ENCODE measurements at places on chromosomes 12 and 14.

- no peak for DNase-seq
These were observed 1.1 kb upstream of the CSRP2 start for GRCh38 chr12:76879710-76880518.

- DNase-seq = no peak
These were observed 87.2 kb upstream of the FRMD6 start for GRCh38 chr14:51564460-51564859.

DNA sequence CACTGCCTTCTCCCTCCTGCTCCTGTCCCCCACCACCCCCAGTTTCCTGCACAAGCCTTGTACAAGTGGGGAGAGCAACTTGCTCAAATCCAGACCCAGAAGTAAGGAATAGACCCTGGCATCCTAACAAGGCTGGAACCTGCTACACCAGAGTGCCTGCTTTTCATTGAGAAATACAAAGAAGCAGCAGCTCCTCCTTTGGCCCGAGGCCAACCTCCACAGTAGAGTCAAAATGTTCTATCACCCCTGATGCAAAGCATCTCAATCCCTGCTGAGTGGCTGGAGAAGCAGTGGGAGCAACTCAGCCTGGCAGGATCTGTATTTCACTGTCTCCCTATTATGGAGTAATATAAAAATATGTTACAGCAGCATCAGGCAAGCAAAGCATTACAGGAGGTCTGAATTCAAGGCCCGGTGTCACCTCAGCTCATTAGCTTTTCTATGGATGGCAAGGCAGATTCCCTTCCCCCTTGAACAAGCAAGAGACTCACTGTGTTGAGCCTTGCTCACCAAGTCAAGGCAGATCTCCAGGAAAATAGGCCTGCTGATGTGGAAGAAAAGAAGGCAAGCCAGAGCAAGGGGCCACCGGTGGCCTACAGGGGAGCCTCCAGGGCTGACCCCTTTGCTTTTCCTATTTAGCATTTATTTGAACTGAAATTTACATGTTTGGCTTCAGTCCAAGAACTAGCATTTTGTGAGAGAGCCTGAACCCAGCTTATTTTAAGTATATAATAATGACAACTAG, 186.3 kb upstream of the EGLN3 start:
- DNase-seq = no peak

DNA sequence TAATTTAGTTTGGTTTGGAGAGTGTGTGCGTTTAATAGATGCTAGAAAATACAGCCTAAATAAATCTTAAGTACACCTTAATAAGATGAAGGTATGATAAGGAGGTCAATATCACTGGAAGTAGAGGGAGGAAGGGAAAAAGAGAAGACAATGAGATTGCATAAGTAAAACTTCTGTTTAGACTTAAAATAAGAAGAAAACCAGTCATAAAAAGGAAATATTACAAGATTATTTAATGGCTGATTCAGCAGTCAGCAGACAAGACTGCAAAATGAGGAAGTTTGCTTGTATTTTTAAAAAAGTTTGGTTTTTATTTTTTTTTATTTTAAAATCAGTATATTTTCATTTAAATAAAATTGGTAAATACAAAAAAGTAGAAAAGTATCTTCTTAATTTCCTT, 3.2 kb downstream of the SLC38A6 start:
- no peak for DNase-seq

DNA sequence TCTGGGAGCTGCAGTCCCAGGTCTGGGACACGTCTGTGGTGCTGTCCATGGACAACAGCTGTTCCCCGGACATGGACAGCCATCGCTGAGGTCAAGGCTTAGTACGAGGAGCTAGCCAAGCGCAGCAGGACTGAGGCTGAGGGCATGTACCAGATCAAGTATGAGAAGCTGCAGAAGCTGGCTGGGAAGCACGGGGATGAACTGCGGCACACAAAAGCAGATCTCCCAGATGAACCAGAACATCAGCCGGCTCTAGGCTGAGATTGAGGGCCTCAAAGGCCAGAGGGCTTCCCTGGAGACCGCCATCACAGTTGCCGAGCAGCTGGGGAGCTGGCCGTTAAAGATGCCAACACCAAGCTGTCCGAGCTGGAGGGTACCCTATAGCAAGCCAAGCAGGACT, 375.3 kb downstream of the SEC23A start:
- no peak for DNase-seq

DNA sequence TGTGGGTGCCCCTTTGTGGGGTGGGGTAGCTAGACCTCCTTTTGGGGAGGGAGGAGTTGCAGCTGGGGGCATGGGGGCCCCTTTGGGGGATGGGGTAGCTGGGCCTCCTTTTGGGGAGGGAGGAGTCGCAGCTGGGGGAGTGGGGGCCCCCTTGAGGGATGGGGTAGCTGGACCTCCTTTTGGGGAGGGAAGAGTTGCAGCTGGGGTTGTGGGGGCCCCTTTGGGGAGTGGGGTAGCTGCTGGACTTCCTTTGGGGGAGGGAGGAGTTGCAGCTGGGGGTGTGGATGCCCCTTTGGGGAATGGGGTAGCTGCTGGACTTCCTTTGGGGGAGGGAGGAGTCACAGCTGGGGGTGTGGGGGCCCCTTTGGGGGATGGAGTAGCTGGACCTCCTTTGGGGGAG, 7.0 kb downstream of the NACA start:
- no peak for DNase-seq

- no peak for DNase-seq
These were observed 94.3 kb upstream of the PDE3A start for GRCh38 chr12:20274008-20274407.

DNA sequence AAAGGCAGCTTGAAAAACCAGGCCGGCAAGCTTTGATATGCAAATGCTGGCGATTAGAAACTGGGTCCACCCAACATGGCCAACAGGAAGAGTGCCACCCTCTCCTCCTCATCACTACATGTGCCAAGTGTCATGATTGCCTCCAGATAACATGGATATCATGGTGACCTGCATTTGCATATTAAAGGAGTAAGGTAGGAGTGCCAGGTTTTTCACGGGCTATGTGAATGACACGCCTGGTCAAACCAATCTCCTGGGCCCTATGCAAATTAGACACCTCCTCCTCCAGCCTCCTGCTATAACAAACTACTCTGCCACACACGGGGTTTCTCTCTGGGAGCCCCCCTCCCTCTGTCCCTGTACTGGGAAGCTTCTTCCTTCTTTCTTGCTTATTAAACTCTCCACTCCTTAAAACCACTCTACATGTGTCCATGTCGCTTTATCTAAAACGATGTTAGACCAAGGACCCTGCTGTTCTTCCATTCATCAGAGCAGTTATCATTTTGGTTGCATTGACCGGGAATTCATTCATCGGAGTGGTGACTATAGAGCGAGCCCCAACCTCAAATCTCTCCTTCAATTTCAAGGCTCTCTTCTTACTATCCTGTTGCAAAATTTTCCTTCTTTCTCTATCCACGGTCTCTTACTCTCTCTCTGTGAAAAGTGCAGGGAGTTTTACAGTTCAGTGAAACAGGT, 27.5 kb downstream of the APOBEC1 start:
- DNase-seq = no peak

- no peak for DNase-seq
These were observed 101.3 kb downstream of the HMGA2 start for GRCh38 chr12:65925626-65926025.

DNA sequence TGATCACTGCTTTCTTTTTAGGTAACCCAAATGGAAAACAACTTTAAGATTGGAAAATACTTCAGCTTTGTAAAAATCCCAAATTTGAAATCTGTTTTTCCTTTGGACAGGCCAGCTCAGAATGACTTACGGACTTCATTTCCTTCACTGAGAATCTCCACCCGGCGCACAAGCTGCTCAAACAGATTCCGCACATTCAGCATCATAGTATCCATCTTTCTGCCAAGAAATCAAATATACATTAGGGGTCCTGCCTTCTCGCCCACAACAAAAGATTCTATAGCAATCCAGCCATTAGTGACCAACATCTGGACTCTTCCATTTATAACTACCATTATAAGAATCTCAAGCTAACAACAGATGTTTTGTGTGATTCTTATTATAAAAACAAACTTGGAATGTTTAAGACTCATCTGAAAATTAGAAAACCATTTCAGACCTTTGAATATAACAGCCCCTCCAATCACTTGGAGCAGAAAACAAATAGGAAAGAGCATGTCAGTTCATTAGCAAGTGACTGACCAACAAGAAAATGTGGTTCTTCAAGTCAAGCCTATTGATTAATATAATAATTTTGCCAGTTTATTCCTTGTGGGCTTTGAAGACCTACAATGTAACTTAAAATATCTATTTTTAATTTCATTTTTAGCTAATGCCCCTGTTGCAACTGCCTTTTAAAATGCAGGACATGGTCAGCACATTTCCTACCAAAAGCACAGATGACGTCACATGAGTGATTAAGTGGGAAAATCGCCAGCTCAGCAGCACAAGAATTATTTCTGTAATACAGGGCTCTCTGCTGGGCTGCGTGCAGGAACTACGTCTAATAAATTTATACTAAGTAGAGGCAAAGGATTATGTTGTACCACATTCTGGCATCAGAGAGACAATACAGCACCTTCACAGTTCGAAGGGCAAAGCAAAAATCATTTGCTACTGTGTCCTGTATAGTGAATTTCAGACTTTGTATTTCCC, 8.5 kb downstream of the RACGAP1 start:
- DNase-seq = no peak
